ENCODE measurements at places on chromosomes 5 and 9. TPM values are rescaled to one million over a fixed set of nuclear protein-coding genes. Genes with fewer than 3 reads are reported as not detected.

- no peak for DNase-seq
Observed at GRCh38 chr9:71036501-71036900, 84.9 kb downstream of the TRPM3 start.

DNA sequence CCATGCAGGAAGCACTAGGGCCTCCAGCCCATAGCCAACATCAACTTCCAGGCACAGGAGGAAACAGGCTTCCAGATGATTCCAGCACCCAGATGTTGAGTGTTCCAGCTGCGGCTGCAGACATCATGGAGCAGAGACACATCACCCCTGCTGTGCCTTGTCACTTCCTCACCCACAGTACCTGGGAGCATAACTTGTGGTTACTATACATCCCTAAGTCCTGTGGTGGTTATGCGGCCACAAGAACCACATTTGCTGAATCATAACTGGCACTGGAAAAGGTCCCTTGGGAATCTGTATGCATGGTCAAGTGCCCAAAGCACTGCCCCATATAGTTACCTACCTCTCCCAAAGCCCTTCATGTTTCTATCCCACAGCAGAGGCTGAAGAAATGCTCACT lies 56.6 kb downstream of the WHRN start:
- DNase-seq = no peak

- no peak for DNase-seq
Observed at GRCh38 chr9:37174247-37174646, 53.9 kb downstream of the ZCCHC7 start.

GRCh38 chr5:93303291-93303691 lies 277.7 kb downstream of the NR2F1-AS1 start:
- DNase-seq = no peak

- DNase-seq = no peak
Observed at GRCh38 chr9:26579056-26579455, 313.5 kb downstream of the CAAP1 start.

DNA sequence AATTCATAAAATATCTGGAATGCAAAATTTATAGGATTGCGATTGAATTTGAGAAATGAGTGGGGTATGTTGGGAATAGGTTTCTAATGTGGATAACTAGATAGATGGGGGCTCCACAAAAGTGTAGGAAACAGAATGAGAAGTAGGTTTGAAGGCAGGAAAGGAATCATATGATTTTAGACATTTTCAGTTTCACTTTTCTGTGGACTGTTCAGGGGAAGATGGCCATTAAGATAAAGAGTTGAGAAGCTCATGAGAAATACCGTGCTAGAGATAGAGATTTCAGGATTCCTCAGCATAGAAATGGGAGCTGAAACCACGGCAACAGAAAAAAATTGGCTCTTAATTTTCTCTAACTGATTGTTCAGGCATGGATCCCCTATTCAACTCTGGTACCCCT lies 163.4 kb upstream of the CD180 start:
- DNase-seq = no peak

GRCh38 chr5:61654876-61655275 lies 322.8 kb downstream of the ZSWIM6 start:
- DNase-seq = no peak

- DNase-seq = no peak
Observed at GRCh38 chr9:85730916-85731630, 10.7 kb downstream of the AGTPBP1 start.

Gene N4BP3
- total RNA-seq = 0.24 TPM

Gene SPINK7
- total RNA-seq = not detected
